ENCODE measurements at places on chromosomes 16 and 17.

DNA sequence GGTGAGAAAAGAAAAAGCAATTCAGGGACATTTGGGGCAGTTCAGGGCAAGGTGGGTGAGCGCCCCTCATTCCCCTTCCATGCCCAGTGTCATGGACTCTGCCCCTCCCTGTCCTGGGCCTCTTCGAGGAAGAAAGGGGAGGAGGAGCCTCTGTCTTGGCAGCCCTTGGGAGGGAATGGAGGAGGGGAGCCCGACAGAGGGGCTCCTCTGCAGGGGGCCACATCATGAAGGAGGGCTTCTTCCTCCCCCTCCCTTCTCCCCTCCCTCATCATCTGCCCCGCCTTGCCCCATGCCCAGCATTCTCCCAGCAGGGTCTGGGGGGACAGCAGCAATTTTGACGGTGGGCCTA is 33.2 kb upstream of the TAC4 start:
- no peak for DNase-seq

DNA sequence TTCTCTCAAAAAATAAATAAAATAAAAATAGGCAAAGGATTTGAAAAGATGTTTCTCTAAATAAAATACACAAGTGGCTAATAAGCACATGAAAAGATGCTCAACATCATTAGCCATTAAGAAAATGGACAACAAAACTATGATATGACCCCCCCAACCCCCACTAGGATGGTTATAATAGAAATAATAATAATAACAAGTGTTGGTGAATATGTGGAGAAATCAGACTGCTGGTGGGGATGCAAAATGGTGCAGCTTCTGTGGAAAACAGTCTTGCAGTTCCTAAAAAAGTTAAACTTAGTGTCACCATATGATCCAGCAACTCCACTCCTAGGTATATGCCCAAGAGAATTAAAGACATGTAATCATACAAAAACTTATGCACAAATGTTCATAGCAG is 9.0 kb upstream of the MYCBPAP start:
- no peak for DNase-seq

- peak; percentile 97 for DNase-seq
Observed at GRCh38 chr17:32349854-32350665, at the start of gene ZNF207. ZNF207 (plus strand) TSS chr17:32350157; CDS start chr17:32350286, 129 bp downstream.

DNA sequence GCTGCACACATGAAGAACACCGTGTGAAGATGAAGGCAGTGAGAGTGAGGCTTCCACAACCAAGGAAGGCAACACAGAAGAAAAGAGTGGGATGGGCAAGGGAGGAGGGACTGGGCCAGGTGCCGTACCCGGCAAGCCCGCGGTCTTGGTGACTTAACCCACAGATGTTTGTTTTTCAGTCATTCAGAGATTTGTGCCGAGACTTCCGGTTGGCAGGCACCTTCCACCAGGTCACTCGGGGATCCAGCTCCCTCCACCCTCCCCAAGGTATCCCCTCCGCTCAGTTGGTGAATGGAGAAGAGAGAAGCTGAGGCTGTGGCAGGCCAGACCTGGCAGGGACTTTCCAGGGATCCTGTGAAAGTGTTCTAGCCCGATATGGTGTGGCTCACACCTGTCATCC is 4.9 kb upstream of the KREMEN2 start:
- no peak for DNase-seq

DNA sequence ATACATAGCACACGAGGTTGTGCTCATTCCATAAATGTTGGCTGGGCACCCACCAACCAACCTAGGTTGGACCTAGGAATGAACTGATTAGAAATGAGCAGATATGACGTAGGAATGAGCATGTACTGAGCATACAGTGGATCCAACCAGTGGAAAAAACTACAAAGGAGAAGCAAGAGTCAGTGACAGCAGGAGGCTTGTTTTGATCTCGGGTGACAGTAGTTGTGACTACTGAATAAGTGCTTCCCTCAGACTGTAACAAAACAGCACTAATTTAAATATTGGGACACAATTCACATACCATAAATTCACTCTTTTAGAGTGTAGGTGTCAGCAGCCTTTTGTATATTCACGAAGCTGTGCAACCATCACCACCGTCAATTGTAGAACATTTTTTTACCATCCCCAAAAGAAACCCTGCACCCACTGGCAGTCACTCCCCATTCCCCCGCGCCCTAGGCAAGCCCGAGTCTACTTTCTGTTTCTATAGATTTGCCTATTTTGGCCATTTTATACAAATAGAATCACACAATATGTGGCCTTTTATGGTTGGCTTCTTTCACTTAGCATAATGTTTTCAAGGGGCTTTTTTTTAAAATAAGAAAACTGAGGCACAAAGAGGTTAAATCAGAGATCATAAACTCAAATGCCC is 7.0 kb downstream of the VAC14 start:
- no peak for DNase-seq

GRCh38 chr16:52741351-52741750 is 194.4 kb upstream of the TOX3 start:
- DNase-seq: no peak

Data from NCI-H1105 treated with DMSO at 0.1 percent for 48 hours (cell line).